Ovary (tissue), 10 donors: ENCODE measurements at places on chromosomes 5 and 9.

- no peak for DNase-seq
Observed at GRCh38 chr5:178869577-178869976, 9.8 kb downstream of the ZNF354B start.

DNA sequence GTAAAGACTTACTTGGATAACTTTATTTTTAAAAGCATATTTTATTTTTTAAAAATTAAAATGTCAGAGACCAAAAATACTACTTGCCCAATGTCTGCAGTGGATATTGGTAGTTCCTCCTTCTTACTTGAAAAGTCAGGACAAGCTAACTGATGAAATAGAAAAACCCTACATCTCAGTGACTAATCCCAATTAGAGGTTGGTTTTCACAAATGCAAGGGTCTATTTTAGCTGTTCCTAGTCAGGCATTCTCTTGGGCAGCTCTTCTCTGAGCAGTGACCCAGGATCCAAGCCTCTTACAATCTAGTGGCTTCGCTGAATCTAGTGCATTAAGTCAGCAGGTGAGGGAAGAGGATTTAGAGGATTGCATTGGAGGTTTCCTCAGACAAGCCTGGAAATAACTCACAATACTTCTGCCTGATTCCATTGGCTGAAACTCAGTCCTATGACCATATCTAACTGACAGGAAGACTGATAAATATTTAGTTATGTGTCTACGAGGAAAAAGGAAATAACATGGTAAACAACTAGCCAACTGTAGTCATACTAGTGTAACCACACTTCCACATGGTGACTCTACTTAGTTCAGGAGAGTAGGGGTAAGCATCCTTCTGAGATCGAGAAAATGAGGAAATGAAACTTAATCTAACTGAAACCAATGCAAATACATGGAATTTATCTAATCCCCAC, 34.2 kb upstream of the MIER3 start:
- DNase-seq = no peak

- DNase-seq = no peak
Observed at GRCh38 chr9:116198344-116198743, 44.8 kb downstream of the PAPPA start.

DNA sequence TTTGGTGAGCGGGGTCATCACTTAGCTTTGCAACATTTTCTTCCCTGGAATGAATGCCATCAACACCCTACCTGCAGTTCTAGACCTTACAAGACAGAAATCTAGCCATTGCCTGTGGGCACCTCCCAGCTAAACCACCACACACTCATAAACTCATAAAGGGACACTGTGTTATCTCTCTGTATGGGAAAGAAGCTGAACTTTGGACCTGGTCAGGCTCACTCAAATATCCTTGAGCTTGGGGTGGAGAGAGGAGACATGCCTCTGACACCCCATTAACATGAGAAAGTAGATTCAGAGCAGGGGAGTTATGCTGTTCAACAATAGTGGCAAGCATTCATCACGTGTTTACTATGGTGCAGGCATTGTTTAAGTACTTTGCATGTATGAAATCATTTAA, 205.6 kb downstream of the ZNF462 start:
- no peak for DNase-seq
